Endodermal cell (in vitro differentiated cells): ENCODE measurements at places on chromosomes 6 and 20. TPM values are rescaled to one million over a fixed set of nuclear protein-coding genes. Genes with fewer than 3 reads are reported as not detected.

DNA sequence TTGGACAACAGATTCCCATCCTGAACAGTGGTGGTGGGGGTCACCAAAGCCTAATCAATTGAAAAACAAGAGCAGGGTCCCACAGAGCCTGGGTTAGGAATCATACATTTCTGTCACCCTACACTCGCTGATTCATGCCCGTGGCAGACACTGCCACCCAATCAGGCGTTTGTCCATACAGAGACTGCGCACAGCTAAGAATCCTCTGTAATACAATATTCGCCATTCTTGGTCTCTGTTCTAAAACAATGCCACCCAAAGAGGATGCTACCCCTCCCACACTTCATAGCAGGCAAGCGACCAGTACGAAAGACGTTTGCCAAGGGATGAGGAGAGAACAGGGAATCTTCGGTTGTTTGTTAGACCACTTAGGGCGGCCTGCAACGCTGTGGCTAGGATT lies 28.1 kb upstream of the SLC22A23 start:
- H3K4me1 ChIP-seq = peaks cover 16% of the 10 kb centered on the region
- H3K4me3 ChIP-seq = no peak overlapping the region
- no peaks in the 10 kb centered on the region for H3K27me3 ChIP-seq
- no peak for DNase-seq
- H3K36me3 ChIP-seq = no peaks in the 10 kb centered on the region

GRCh38 chr6:99252421-99252820 lies 97.1 kb downstream of the FAXC start:
- H3K4me1 ChIP-seq = no peaks in the 10 kb centered on the region
- no peak for DNase-seq
- no peak overlapping the region for H3K27ac ChIP-seq
- H3K36me3 ChIP-seq = no peaks in the 10 kb centered on the region
- H3K27me3 ChIP-seq = peaks cover 16% of the 10 kb centered on the region

POU5F1 gene
- total RNA-seq = 106 to 117 TPM (median 116 TPM) in 3 replicates

DNA sequence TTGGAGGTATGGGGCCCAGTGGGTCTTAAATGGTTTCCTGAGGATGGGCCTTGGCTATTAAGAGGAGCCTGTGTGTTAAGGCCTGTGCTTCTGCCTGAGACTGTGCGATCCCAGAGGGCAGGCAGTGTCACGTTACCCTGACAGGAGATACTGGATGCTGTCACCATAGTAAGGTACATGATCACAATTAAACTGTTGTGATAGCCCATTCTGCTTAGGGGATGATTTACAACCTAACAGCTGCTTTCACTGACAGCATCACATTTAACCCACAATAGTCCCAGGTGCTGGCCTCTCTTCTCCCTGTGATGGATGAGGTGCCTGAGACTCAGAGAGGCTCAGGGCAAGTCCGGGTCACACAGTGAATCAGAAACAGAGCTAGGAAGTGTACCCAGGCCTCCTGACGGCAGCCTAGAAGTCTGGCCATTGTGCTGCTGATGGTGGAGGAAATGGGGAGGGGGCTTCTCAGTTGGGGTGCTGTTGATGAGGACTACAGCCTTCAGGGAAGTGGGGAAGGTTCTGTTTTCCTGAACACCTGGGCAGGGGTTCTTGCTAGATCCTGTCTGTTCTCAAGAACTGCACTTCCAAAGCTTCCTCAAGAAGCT lies 97.3 kb downstream of the MDGA1 start:
- no peaks in the 10 kb centered on the region for H3K4me1 ChIP-seq
- peaks cover 9% of the 10 kb centered on the region for H3K27me3 ChIP-seq
- H3K36me3 ChIP-seq = no peaks in the 10 kb centered on the region
- no peak overlapping the region for H3K4me3 ChIP-seq

GRCh38 chr6:11822346-11822745 lies 43.7 kb upstream of the ADTRP start:
- H3K4me3 ChIP-seq = no peak overlapping the region
- H3K27ac ChIP-seq = no peak overlapping the region
- no peaks in the 10 kb centered on the region for H3K27me3 ChIP-seq
- H3K4me1 ChIP-seq = no peaks in the 10 kb centered on the region
- DNase-seq = no peak
- H3K36me3 ChIP-seq = no peaks in the 10 kb centered on the region

- no peak for DNase-seq
- H3K36me3 ChIP-seq = no peaks in the 10 kb centered on the region
- H3K27me3 ChIP-seq = no peaks in the 10 kb centered on the region
- H3K27ac ChIP-seq = no peak overlapping the region
- peaks cover 7% of the 10 kb centered on the region for H3K4me1 ChIP-seq
Observed at GRCh38 chr6:115999235-115999634, 61.5 kb downstream of the FRK start.

GJA1 gene
- total RNA-seq = 706 to 831 TPM (median 755 TPM) in 3 replicates

DNA sequence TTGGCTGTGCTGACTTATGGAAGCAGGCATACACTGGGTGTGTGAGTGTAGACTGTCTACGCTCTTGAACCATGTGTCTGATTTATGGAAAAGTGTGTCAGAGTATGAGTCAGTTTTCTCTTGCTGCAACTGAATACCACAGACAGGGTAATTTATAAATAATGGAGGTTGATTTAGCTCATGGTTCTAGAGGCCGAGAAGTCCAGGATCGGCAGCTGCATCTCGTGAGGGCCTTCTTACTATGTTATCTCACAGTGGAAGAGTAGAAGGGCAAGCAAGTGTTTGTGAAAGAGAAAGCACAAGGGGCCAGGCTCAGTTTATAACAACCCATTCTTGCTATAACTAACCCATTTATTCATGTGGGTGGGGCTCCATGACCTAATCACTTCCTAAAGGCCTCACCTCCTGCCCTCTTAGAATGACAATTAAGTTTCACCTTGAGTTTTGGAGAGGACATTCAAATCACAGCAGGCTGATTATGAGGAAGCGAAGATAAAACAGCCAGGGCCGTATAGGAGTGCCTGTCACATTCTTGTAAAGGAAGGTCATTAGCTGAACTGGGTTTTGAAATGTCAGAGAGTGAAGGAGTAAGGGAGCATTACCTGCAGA lies 6.7 kb downstream of the GPR31 start:
- DNase-seq = peak; percentile 67
- H3K4me1 ChIP-seq = no peaks in the 10 kb centered on the region
- H3K4me3 ChIP-seq = no peak overlapping the region
- no peak overlapping the region for H3K27ac ChIP-seq
- peaks cover 16% of the 10 kb centered on the region for H3K27me3 ChIP-seq

DNA sequence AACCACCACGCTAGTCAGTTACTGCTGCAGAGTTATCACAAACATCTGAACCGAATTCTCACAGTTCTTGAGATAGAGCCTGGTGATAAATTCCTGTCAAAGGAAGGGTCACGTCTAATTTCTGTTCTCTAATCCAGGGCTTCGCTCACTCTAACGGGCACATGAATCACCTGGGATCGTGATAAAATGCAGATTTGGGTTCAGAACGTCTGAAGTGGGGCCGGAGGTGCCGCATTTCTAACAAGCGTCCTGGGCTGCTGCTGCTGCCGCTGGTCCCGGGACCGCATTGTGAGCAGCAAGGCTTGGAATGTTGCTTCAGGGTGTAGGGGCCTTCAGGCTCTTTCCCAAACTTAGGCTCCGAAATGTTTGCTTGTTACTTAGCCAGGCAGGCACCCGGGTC lies 264.1 kb downstream of the CDC5L start:
- H3K4me3 ChIP-seq = no peak overlapping the region
- DNase-seq = peak; percentile 84
- H3K27ac ChIP-seq = no peak overlapping the region
- no peaks in the 10 kb centered on the region for H3K36me3 ChIP-seq
- H3K4me1 ChIP-seq = peaks cover 13% of the 10 kb centered on the region
- peaks cover 26% of the 10 kb centered on the region for H3K27me3 ChIP-seq

GRCh38 chr6:154352898-154353585 lies 3.6 kb downstream of the IPCEF1 start:
- H3K36me3 ChIP-seq = no peaks in the 10 kb centered on the region
- H3K27ac ChIP-seq = no peak overlapping the region
- H3K4me3 ChIP-seq = no peak overlapping the region
- no peaks in the 10 kb centered on the region for H3K27me3 ChIP-seq
- peak; percentile 11 for DNase-seq
